CD4-positive, alpha-beta T cell treated with Interleukin-17A for 4 hours (primary cell): ENCODE measurements at places on chromosomes 13 and 19.
A peak's percentile ranks its signal among the peaks of the same experiment; 100 is the strongest.

- DNase-seq, result no peak
Measured at GRCh38 chr13:91358387-91358782, 10.9 kb downstream of the MIR17HG start.

DNA sequence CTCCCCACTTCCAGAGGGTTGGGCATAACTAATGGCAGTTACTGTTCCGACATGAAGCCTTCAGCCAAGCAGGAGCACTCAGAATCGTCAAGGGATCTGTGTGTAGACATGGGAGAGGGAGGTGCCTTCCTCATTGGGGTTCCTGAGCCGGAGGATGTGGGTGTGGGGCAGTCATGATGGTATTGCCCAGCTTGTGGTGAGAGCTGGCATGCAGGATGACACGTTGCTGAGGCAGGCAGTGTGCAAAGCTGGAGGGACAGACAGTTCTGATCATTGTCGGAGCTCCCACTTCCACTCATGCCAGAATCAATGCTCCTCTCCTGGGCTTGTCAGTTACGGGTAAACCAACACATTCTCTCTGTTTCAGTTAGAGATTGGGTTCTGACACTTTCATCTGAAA lies 83.9 kb upstream of the TSC22D1 start:
- no peak for DNase-seq

DNA sequence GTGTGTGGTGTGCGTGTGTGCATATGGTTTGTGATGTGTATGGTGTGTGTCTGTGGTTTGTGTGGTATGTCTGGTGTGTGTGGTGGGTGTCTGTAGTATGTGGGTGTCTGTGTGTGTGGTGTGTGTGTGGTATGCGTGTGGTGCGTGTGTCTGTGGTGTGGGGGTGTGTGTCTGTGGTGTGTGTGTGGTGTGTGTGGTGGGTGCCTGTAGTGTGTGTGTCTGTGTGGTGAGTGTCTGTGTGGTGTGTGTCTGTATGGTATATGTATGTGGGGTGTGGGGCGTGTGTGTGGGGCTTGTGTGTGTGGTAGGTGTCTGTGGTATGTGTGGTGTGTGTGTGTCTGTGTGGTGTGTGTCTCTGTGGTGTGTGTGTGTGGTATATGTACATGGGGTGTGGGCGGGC lies 300.7 kb downstream of the TEX29 start:
- no peak for DNase-seq

DNA sequence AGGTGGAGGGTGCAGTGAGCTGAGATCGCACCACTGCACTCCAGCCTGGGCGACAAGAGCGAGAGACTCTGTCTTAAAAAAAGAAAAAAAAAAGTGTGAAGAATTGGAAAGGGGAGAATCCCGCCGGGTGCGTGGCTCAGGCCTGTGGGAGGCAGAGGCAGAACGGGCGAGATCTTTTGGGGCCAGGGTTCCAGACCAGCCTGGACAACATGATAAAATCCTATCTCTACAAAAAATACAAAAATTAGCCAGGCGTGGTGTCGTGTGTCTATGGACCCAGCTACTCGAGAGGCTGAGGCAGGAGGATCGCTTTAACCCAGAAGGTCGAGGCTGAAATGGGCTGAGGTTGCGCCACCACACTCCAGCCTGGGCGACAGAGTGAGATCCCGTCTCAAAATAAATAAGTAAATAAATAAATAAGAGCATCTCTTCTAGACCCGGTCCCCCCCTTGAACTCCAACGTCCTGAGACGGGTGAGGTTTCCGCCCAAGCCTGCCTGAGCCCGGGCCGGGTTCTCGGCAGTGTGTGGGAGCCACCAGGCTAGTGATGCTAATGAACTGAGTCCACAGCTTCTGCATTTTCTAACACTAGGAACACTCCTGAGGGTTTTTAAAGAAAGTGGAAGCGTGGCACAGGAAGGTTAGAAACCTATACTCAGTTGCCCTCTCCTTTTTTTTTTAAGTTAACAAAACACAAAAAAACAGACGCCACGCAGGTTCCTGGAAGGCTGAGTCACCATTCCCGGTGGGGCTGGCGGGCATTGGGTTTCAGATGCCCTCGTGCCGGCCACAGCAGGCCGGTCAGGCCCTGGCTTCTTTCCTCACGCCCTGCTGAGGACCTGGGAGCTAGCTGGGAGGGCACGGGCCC lies 22.0 kb downstream of the GPX4 start:
- no peak for DNase-seq

- no peak for DNase-seq
Measured at GRCh38 chr13:64061649-64062048, 2646.0 kb upstream of the PCDH20 start.

DNA sequence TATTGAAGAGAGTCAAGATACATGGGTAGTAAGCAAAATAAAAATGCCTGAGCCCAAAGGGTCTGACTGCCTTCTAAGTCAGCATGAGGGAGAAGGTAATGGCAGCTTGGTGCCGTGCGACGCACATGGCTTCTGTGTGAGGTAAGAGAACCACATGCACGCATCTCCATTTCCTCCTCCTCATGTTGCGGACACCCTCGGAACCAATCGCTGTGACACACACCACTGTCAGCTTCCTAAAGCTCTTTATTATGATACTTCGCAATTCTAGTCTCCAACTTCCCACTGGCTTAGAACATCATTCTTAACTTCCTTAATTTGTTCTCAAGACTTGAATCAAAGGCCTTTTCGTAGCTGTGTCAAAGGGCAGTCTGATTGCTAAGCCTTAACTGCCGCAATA lies 170.1 kb downstream of the OXGR1 start:
- DNase-seq, result no peak

GRCh38 chr19:47676811-47677210 lies 36.4 kb upstream of the EHD2 start:
- DNase-seq, result no peak

DNA sequence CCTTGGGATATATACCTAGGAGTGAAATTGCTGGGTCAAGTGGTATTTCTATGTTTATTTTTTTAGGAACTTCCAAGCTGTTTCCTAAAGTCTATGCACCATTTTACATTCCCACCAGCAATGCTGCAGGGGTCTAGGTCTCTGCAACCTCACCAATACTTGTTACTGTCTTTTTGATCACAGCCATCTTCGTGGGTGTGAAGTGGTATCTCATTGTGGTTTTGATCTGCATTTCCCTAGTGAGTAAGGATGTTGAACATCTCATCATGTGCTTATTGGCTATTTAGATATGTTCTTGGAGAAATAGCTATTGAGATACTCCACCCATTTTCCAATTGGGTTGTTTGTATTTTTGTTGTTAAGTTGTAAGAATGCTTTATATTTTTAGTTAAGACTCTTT lies 2.7 kb downstream of the OR10H2 start:
- no peak for DNase-seq

GRCh38 chr13:48316826-48317510 lies 13.4 kb downstream of the RB1 start:
- no peak for DNase-seq

GRCh38 chr13:60727140-60727539 lies 330.1 kb downstream of the TDRD3 start:
- no peak for DNase-seq

- no peak for DNase-seq
Measured at GRCh38 chr13:113364901-113365582, 1.1 kb upstream of the GRTP1 start.

DNA sequence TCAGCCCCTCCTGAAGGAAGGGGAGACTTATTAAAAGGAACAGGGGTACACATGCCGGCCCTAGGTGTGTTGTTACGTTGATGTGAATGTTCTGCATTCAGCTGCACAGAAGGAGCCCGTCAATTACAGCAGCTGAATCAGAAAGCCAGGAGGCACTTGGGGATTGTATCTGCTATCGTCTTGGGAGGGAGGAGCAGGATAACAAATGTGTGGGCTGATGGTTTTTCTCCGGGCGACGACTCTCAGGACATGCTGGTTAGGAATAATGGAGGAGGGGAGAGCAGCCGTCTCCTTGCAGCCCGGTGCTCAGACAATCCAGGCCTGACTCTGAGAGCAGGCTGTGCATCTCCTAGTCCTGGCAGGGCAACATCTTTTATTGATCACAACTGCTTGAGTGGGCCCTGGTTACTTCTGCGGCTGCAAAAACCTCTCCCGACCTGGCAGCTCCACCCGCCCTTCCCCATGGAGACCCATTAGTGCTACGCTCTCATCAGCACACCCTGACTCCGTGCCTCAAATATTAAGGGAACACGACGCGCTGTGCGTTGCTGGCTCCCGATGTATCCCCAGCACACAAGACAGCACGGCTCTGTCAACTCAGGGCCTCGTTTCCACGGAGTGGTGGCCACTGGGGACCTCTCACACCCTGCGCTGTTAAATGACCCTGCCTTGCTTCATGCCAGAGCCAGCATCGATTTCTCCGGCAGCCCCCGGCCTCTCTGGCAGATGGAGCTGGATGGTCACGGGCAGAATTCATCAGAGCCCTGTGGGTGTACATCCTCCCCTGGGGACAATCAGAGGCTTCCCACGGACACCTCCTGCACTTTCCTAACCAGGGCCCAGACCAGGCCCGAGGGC lies 25.3 kb downstream of the PEPD start:
- DNase-seq, result no peak

DNA sequence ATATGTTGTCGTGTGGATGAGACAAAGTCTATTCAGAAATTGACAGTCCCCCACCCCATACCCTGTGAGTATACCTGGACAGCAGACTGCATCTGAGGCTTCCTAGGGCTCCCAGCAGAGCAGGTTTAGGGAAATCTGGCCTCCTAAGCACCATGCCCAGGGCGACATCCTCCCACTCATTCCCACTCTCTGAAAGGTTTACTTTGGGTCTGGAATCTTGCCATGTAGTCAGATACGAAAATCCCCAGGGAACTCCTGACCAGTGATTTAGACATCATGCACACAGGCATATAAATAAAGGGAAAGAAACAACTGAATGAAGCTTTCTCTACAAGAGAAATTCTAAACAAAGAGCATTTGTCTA lies 717 bp upstream of the NALCN start:
- no peak for DNase-seq

GRCh38 chr19:45147835-45148676 lies 12.7 kb downstream of the NKPD1 start:
- DNase-seq, result no peak

- no peak for DNase-seq
Measured at GRCh38 chr13:24888291-24888931, 124.4 kb downstream of the RNF17 start.

DNA sequence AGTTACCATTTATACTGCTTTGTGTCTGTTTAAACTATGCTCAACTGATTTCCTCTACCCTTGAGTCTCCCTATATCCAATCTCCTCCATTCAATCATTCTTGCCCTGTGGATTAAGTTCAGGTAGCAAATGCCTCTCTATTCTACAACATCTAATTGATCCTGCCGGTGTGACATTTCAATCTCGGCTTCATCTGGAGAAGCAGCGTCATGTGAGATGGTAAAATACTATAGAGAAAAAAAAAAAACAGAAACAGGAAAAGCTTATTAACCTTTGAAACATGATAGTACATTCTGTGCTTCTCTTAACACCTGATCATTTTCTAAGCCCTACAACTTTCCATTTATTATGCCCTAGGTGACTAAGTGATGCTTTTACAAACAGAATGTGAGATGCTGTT lies 89.4 kb downstream of the KCTD12 start:
- no peak for DNase-seq

- DNase-seq, result no peak
Measured at GRCh38 chr19:29311191-29311790, 98.3 kb upstream of the UQCRFS1 start.

- no peak for DNase-seq
Measured at GRCh38 chr19:35311901-35312665, 16.9 kb upstream of the CD22 start.

DNA sequence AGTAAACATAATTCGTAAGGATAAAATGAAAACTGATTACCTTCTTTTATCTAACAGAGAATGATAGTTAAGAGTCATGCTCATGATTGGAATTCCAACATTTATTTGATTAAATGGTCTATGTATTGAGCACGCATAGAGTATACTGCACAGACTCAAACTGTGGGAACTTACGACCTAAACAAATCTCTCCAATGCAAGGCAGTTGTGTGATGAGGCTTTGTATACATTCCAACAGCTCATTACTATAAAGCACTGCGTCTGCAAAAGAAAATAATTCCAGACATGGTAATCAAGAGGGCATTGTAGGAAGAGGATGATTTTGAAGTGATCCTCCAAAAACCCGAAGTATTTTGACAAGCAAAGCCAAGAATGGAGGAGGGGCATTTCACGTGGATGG lies 169.5 kb downstream of the NUFIP1 start:
- no peak for DNase-seq

- DNase-seq, result no peak
Measured at GRCh38 chr19:13396250-13397080, 109.8 kb downstream of the CACNA1A start.

DNA sequence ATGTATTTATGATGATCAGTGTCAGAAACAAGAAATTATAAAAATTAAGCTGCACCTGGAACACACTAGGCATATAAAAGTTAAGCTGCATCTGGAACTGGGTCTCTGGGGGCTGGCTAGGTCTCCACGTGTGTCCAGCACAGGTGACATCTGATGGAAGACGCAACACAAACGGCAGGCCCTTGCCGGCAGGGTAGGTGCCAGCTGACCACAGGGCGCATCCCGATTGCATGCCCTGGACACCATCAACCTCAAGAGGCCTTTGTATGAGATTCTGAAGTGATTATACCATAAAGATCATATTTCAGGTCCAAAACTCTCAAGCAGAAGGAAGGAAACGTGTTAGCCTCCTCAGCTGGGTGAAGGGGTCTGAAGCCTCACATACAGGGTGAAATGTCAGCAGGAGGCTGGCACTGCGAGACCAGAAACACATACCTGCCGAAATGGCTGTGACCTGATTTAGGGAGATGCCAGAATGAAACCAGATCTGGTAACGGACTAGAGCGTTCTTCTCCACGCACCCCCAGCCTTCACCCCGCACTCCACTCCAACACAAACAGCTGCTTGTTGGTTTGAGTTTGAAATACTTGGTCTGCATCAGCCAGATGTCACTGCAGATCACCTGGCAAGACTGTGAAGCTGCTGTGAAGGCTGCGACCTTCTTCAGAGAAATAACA lies 37.3 kb downstream of the COL4A1 start:
- no peak for DNase-seq

DNA sequence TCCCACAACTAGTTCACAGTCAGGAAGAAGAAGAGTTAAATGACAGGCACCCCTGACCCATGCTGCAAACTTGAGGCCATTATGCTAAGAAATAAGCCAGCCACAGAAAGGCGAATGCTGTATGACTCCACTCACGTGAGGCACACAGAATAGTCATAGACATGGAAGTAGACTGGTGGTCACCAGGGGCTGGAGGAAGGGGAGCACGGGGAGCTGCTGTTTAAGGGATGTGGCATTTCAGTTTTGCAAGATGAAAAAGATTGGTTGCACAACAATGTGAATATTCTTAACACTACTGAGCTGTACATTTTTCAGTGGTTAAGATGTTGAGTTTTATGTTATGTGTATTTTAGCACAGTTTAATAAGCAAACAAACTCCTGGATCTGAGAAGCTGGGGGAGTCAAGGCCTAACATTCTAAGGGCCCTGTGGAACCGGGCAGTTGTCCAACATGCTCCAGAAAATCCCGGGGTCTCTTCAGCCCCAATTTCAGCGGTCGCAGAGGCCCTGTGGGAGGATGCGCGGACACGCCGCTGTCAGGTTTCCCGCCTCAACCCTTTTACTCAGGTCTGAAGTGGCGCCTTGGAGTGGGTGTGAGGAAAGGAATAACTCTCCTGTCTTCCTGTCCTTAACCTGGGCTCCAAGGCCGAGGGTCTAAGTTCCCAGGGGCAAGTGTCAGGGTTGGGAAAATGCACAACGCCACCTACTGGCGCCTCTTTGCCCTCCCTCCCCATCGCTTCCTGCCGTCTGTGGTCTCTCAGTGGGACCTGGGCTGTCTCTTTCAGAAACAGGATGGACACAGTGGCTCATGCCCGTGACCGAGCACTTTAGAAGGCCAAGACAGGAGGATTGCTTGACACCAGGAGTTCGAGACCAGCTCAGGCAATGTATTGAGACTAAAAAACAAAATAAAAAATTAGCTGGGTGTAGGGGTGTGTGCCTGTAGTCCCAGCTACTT lies 4.4 kb upstream of the TMEM272 start:
- DNase-seq, result peak; percentile 55
